ENCODE measurements at places on chromosomes 2 and 18. TPM values are rescaled to one million over a fixed set of nuclear protein-coding genes. Genes with fewer than 3 reads are reported as not detected.

The CEP192 gene
- 13.2 TPM for total RNA-seq

- no peaks in the 10 kb centered on the region for H3K36me3 ChIP-seq
- no peaks in the 10 kb centered on the region for H3K27me3 ChIP-seq
- H3K4me1 ChIP-seq = peaks cover 10% of the 10 kb centered on the region
- no peak overlapping the region for H3K27ac ChIP-seq
- H3K4me3 ChIP-seq = no peak overlapping the region
- DNase-seq = no peak
These were observed 65.0 kb downstream of the NYAP2 start for GRCh38 chr2:225464346-225465025.

DNA sequence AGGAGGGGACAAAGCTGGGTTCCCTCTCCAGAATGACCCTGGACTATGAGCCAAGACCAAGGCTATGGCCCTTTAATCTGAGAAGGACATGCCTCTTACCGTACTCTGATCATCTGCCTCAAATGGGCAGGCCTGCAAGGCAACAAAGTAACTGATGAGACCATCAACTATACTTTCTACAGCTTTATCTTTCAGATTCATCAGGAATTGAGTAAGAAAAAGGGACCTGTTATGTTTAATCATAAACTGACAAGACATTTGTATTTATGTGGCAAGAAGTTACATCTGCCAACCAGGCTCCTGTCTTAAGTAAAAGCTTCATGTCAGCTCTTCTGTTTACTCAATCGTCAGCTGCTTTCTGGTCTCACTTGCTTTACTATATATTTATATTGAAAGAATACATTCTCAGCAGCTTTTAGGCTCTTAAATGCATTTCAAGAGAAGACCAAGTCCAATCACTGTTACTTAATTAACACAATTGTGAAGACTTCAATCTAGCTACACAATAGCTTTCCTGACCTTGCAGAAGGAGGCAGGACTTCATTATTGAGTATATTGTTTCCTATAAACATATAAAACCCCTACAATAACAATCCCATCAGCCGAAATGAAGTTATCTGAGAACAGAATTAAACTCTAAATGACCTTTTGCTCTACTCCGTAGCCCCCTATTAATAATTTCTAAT lies 163.8 kb downstream of the ETAA1 start:
- H3K4me1 ChIP-seq = peaks cover 9% of the 10 kb centered on the region
- no peaks in the 10 kb centered on the region for H3K36me3 ChIP-seq

- H3K36me3 ChIP-seq = no peaks in the 10 kb centered on the region
- H3K4me3 ChIP-seq = no peak overlapping the region
- no peak for DNase-seq
- H3K27me3 ChIP-seq = no peaks in the 10 kb centered on the region
- no peaks in the 10 kb centered on the region for H3K4me1 ChIP-seq
These were observed 465.6 kb upstream of the SLC14A2 start for GRCh38 chr18:45149712-45150111.

DNA sequence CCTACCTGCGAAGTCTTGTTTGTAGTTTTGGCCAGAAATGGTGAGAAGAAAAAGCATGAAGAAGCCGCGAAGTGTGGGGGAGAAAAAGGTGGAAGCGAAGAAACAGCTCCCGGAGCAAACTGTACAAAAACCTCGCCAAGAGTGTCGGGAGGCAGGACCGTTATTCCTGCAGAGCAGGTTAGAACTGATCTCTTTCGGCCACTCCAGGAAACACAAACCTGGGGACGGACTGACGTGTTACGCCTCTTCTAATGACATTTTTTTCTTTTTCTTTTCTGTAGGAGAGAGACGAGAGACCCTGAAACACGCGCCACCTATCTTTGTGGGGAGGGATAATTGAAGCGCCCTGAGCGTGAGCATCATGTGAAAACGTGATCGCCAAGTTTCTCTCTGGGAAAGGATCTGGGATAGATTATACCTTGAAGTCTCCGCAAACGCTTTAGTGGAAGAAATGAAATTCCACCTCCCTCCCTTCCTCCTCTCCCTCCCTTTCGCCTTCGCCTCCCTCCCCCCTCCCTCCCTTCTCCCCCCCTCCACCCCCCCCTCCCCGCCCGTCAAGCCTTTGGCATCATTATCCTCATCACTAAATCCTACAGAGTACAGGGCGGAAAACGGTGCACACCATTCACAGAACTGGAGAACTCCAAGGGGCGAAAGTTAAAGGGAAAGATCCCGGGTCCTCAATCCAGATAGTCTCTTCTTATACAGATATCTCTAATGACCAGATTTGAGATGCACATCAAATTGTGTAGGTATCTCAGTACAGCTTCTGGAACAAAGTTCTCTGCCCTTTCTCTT lies at the start of gene ZEB2:
Gene ZEB2, minus strand, starts transcription at position 186 of the 798 bp plus-strand sequence. CDS start 2,769 bp downstream, outside the sequence.
- no peak for DNase-seq
- peak within 1 kb of the TSS; percentile 9 for H3K4me3 ChIP-seq
- no peaks in the 10 kb centered on the region for H3K27me3 ChIP-seq
- no peaks in the 10 kb centered on the region for H3K36me3 ChIP-seq

DNA sequence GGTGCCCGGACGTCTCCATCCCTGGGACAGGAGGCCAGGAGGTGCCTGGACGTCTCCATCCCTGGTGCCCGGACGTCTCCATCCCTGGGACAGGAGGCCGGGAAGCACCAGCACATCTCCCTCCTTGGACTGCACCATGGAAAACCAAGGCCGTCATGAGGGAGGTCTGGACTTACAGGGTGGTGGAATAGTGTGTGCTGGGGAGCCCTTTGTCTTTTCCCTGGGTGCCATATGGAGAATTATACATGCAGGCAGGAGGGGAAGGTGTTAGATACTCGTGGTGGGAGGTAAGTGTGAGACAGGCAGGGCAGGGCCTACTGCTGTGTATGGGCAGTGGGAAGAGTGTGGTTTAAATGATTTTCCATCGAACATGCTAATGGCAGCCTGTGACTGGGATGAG lies 52.9 kb downstream of the RTP5 start:
- no peak overlapping the region for H3K27ac ChIP-seq

- no peaks in the 10 kb centered on the region for H3K36me3 ChIP-seq
- H3K27me3 ChIP-seq = no peaks in the 10 kb centered on the region
- no peak for DNase-seq
- no peak overlapping the region for H3K27ac ChIP-seq
- no peak overlapping the region for H3K4me3 ChIP-seq
- no peaks in the 10 kb centered on the region for H3K4me1 ChIP-seq
These were observed 6.5 kb upstream of the YWHAQ start for GRCh38 chr2:9637330-9637729.

Measured in pancreas (tissue), 10 donors.